Epithelial cell of alveolus of lung (primary cell): ENCODE measurements at places on chromosomes 11 and 22. TPM values are rescaled to one million over a fixed set of nuclear protein-coding genes. Genes with fewer than 3 reads are reported as not detected.

Gene TMEM151A
- total RNA-seq = 0.39 TPM in 1 of 2 replicates, not detected in the other

Gene C11orf52
- not detected in 2 replicates for total RNA-seq

Gene SPATA19
- total RNA-seq = not detected in 2 replicates

Gene KDM4D
- total RNA-seq = 0.80 and 2.1 TPM in 2 replicates

Gene GLB1L3
- not detected in 2 replicates for total RNA-seq

Gene PKDREJ
- total RNA-seq = under 0.01 TPM in 1 of 2 replicates, not detected in the other

Gene MPPED2
- total RNA-seq = 0.13 and 0.48 TPM in 2 replicates

Gene MMP1
- total RNA-seq = 28.2 and 861 TPM in 2 replicates

Gene APOBEC3G
- total RNA-seq = 13.0 and 13.6 TPM in 2 replicates

Gene IGF2
- 24.2 and 42.0 TPM in 2 replicates for total RNA-seq

Gene KCTD14
- 2.0 and 4.8 TPM in 2 replicates for total RNA-seq

Gene CRYBB2
- total RNA-seq = not detected in 2 replicates

Gene EMID1
- total RNA-seq = 1.1 and 1.3 TPM in 2 replicates

Gene SLC29A2
- total RNA-seq = 1.5 and 3.6 TPM in 2 replicates

Gene EFCAB6
- 0.65 and 3.0 TPM in 2 replicates for total RNA-seq

Gene SLC6A5
- not detected in 2 replicates for total RNA-seq

Gene C22orf15
- 0.08 and 0.52 TPM in 2 replicates for total RNA-seq

Gene SMIM35
- not detected in 2 replicates for total RNA-seq

Gene GLYATL2
- 0.88 and 1.4 TPM in 2 replicates for total RNA-seq

Gene CPT1A
- total RNA-seq = 4.9 and 20.8 TPM in 2 replicates
